ENCODE measurements at places on chromosomes 5 and 9. TPM values are rescaled to one million over a fixed set of nuclear protein-coding genes. Genes with fewer than 3 reads are reported as not detected.

Gene CAMK4
- 0.75 TPM for total RNA-seq

DNA sequence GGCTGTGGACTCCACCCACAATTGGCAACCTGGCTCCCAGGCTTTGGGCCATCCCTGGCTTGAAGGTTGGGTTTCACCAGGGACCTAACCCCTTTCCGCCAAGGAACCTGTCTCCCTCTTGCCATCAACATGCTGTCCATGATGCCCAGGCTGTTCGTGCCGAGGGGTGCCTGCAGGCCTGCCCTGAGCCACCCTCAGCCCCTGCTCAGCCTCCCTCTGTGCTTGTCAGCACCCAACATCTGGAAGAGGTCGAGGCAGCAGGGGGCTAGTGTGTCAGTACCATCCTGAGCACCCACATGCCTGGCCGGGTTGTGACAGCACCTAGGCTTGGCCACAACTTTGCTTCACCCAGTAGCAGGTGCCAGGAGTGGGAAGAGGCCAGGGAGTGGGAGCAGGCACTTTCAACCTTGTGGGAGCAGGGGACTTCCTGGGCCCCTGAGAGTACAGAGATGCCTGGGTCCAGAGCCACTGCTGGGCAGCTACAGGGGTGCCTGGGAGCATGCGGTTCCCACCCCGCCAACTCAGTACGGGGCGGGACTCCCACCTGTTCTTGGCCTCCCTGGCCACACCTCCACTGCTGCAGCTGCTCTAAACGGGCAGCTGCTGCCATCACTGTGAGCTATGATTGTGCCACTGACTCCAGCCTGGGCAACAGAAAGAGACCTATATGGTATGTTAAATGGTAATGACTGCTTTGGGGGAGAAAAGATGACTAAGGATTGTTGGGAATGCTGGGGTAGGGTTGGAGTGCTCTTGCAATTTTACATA, 6.3 kb downstream of the PDCD1LG2 start:
- no peak for DNase-seq

GRCh38 chr5:77852514-77853352, 76.6 kb upstream of the TBCA start:
- peak; percentile 56 for DNase-seq

Gene PCDHGA1
- total RNA-seq: 0.68 TPM

DNA sequence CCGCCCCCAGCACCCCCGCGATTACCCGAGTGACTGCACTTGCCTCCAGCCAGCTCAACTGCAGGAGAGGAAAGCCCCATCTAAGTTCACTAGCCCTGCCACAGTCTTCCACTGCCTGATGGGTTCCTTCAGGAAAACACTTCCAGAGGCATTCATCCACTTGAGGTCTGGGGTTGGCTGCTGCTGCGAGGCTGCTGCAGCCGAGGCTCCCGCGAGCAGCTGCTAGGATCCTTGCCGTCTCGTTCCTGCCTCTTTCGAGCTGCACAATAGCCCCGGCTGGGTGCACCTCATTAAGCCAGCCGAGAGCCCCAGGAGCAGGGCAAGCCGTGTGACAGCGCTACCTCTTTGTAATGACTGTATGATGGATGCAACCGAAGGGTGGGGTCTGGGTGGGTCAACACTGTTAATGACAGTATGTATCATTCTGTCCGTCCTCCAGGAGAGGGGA, 24.2 kb upstream of the ELAVL2 start:
- DNase-seq: no peak

Gene TTC33
- total RNA-seq: 13.8 TPM

Gene WDR31
- total RNA-seq: 3.0 TPM

Gene HTR1A
- total RNA-seq: not detected

DNA sequence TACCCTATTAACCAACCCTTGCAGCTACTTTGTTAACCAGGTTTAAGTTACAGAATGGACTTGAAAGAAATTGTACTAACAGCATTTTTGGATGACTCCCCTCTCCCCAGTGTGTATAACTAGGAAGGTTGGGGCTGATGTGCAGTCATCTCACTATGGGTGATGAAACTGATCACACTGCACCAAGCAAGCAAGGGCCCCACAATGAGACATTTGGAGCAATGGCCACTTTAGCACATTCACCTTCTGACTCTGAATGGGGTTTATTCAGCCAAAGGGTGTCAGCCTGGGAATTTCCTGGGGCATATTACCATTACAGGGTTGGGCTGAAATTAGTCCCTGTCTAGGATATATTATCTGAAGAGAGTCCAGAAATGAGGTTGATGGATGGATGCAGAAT, 18.7 kb upstream of the CYFIP2 start:
- DNase-seq: no peak

Gene SH3TC2
- total RNA-seq: 7.9 TPM

DNA sequence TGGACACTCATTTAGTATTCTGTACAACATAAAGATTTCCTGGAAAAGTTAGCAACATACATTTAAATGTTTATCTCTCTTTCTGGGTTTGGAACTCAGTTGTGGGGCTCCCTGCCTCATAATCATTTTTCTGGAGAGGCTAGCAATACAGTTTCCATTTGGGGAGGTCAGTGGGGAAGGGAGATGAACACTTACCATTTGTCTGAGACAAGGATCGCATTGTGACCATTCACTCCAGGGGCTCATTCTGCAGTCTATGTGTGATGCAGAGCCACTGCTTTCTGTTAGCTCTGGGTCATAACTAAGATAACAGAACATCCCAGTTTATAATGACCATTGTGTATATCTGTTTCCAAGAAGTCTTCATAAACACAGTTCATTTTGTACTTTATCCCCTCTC, 22.4 kb downstream of the C9 start:
- DNase-seq: no peak

Gene NR6A1
- total RNA-seq: 2.2 TPM

- DNase-seq: no peak
Observed at GRCh38 chr9:16125629-16126028, 572.8 kb downstream of the CCDC171 start.

GRCh38 chr9:129550199-129550839, 70.6 kb downstream of the C9orf50 start:
- DNase-seq: no peak

DNA sequence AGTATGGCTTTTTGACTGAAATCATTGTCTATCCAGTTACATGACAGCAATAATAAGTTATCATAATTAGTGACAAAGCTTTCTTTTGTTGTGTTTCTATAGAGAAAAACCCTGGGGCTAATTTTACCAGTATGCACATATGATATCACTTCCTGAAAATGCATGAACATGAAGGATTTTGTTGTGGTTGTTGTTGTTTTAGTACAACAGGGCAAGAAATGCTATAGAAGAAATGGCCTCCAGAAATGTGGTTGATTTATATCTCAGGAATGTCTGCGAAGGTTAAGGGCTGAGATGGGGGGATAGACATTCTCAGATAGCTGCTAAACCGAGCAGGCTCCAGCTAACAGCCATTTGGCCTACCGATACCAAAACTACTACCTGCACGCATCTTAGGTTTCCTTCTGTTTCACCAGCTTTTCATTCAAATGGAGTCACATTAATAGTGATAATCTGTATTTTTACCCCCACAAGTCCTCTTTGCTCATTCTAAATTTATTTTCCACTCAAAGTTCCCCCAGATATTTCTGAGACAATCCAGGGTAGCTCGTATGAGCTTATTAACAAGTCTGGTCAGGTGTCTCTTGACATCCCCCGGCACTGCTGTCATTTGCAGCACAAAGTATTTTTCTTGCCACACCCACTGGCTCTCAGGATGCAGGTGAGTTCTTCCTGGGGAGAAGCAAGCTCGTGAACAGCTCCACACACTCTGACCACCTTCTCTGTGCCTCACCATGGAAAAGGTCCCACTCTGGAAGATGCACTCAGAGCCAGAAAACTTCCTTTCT, 232.4 kb upstream of the GAS1 start:
- no peak for DNase-seq

DNA sequence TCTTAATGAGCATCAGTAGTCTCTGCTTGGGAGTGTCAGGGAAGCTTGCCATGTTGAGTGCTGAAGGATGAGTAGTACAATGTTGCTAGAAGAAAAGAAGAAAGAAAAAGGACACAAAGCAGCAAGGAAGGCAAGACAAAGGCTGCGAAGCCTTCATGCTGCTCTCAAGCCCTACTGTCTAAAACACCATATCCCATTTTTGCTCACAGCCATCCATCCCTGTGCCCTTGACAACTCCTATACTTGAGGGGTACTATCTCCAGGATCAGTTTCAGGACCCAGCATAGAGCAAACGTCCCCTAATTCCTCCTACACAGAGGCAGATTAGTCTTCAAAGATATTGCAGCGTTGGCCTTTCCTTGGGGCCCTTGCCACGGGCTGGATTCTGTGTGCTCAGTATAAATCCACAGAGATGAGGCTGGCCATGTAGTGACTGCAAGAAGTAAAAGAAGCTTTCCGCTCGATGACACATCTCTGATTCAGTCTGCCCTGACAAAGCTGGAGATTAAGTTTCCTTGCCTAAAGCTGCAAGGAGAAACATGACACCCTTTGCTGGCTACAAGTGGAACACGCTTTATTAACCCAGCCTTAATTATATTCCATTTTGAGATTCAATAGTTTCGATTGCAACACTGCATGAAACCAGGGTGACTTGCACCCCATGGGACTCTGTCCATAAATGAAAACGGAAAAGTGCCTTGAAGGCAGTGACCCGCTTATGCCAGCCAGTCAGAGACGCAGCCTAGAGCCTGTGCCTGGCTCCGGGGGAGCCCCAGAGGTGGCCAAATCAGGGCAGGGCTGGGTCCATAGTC, 304.6 kb downstream of the ACTL7B start:
- peak; percentile 87 for DNase-seq

GRCh38 chr9:108310202-108310601, 545.6 kb downstream of the ACTL7B start:
- no peak for DNase-seq

Gene ZNF883
- 3.0 TPM for total RNA-seq

Gene LRRC70
- not detected for total RNA-seq

DNA sequence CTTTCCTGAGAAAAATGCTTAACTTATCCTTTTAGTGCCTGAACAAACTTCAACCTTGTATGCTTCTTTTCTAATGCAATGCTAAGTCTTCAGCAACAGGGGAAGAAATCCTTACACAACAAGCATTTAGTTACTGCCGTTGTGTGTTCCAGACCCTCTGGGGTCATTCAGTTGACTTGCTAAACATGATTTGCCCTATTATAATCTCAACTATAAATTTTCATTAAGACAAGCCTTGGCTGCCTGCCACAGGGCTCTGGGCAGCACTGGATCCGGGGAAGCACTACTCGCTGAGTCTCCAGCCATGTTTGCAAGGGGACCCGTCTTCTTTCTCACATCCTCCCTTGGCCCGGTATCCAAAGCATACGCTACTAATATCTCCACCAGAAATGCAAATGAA, 58.1 kb downstream of the PTCH1 start:
- no peak for DNase-seq

- no peak for DNase-seq
Observed at GRCh38 chr5:151130922-151131891, 26.4 kb downstream of the ANXA6 start.

Gene HK3
- not detected for total RNA-seq

- DNase-seq: no peak
Observed at GRCh38 chr5:59095480-59095879, 512.6 kb downstream of the RAB3C start.

Gene TLX3
- 0.58 TPM for total RNA-seq

- DNase-seq: no peak
Observed at GRCh38 chr9:124613849-124614248, 106.7 kb upstream of the NR5A1 start.

- no peak for DNase-seq
Observed at GRCh38 chr9:136848393-136849037, 694 bp upstream of the PHPT1 start.

- DNase-seq: no peak
Observed at GRCh38 chr5:128487041-128487440, 51.0 kb downstream of the FBN2 start.

DNA sequence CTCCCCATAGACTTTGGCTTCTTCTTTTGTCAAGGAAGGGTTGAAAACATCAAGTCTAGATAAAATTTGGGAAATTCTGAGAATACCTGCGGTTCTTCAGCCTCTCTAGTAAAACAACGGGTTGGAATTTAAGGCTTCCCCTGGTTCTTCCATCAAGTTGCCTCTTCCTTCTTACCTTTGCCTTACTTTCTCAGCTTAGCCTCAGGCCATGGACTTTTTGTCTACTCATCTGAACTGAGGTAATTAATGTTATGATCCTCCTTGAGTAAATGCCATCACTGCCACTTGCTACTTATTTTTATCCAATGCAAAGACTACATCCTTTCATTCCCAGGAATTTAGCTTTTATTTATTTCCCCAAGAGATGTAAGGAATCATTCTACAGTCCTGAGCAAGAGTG, 184.4 kb downstream of the MPDZ start:
- no peak for DNase-seq

Gene SLC34A3
- total RNA-seq: not detected

GRCh38 chr9:2236850-2237249, 221.7 kb downstream of the SMARCA2 start:
- DNase-seq: no peak

GRCh38 chr5:128470663-128471062, 67.4 kb downstream of the FBN2 start:
- no peak for DNase-seq

Gene OCLN
- 104 TPM for total RNA-seq

DNA sequence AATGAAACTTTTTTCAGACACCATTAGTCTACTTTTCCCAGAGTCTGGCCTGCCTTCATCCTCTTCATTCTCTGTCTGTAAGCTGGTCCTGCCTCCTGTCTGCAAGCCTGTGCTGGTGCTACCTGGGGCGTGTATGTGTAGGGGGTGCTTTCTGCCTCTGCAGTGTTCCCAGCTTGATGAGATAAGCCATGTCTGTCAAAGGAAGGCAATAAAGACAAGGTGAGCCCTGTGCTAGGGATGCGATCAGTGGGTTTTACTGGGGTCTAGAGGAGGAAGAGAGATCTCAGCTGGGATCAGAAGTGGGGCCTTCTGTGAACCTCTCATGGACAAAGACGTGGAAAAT, 78.0 kb upstream of the TGFBR1 start:
- DNase-seq: no peak

GRCh38 chr5:5886812-5887486, 464.5 kb downstream of the ICE1 start:
- DNase-seq: no peak

GRCh38 chr9:124773473-124774128, 2.5 kb upstream of the NR6A1 start:
- no peak for DNase-seq

GRCh38 chr5:158530115-158530514, 569.6 kb downstream of the EBF1 start:
- no peak for DNase-seq

- DNase-seq: no peak
Observed at GRCh38 chr9:113350107-113350661, 843 bp downstream of the BSPRY start.

Gene GDF9
- 0.89 TPM for total RNA-seq

DNA sequence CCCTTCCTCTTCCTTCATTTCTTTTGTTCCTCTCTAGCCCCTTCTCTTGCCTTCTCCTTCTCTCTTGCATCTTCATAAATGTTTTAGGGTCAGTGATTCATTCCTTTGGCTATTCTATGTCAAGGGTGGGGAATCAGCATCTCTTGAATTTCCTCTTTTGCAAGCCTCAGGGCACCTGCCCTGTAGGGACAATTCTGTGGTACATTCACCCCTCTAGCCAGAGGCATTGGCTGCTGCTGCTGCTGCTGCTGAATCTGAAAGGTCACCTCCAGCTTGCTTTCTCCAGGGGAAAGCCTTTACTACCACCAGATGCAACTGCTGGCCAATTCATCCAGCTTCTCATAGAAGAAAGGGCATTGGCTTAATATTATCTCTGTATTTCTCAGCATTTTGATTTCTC, 87.3 kb downstream of the INSYN2B start:
- no peak for DNase-seq

- DNase-seq: no peak
Observed at GRCh38 chr5:61631438-61631941, 299.4 kb downstream of the ZSWIM6 start.

Gene ATP10B
- under 0.01 TPM for total RNA-seq

Gene VAV2
- total RNA-seq: 48.3 TPM

- no peak for DNase-seq
Observed at GRCh38 chr5:104241046-104241445, 678.5 kb upstream of the NUDT12 start.

Gene GNA14
- 0.63 TPM for total RNA-seq

Measured in kidney epithelial cell (primary cell).